Nucleus accumbens (tissue), 56 donors: ENCODE measurements at places on chromosomes 3 and 15.

GRCh38 chr3:118298133-118298532 lies 736.5 kb downstream of the IGSF11 start:
- no peak for DNase-seq

DNA sequence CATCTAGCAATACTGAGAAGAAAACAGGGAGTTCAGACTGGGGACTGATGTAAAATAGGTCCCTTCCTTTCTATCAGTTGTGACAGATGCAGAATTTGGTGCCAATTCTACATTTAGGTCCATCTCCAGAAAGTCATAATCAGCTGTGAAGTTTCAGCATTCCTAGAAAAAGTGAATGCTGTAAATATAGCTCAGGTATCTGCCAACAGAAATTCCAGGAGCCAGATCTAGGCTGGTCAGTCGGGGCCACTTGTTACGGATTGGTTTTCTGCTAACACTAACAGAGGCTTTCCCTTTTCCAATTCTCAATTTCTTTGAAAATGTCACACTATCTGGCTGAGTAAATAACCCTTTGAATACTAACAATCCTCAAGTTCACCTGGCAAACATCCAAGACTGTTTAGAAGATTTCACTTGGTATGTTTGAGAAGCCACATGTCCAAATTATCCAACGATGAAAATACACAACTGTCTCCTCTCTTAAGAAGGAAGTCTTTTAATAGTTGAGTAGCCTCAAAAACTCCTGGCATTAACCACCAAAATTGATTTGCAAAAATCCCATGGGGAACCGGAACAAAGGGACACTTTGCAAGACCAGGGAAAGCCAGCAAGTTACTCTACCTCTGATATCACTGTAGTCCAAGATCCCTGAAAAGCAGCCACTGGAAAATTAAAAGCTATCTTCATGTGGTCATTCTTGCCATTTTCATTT lies 222.3 kb downstream of the ZMAT3 start:
- DNase-seq = no peak

DNA sequence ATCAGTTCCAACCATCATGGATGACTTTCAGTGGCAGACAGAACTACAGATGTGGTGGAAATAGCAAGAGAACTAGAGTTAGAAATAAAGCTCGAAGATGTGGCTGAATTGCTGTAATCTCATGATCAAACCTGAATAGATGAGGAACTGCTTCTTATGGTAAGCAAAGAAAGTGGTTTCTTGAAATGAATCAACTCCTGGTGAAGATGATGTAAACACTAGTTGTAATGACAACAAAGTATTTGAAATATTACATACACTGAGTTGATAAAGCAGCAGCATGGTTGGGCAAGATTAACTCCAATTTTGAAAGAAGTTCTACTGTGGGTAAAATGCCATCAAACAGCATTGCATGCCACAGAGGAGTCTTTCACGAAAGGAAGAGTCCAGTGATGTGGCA lies 131.7 kb upstream of the FAM3D start:
- no peak for DNase-seq

GRCh38 chr15:69997813-69998212 lies 99.9 kb downstream of the TLE3 start:
- DNase-seq = peak; percentile 7

GRCh38 chr15:101325263-101326025 lies 30.4 kb upstream of the SNRPA1 start:
- no peak for DNase-seq

GRCh38 chr3:131421301-131421700 lies 39.7 kb downstream of the NUDT16 start:
- no peak for DNase-seq

DNA sequence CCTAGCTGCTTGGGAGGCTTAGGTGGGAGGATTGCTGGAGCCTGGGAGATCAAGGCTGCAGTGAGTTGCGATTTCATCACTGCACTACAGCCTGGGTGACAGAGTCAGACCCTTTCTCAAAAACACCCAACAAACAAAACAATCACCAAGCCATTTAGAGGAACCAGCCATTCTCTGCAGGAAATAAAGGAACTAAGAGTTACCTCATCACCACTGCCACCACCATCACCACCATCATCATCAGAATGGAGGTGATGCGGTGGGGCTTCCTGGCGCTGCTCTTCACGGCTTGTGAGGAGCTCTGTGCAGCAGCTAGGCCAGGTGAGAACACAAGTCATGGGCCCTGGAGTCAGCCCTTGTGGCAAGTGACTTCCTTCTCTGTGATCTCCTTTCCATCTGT lies 37.7 kb upstream of the KLHL25 start:
- DNase-seq = no peak

DNA sequence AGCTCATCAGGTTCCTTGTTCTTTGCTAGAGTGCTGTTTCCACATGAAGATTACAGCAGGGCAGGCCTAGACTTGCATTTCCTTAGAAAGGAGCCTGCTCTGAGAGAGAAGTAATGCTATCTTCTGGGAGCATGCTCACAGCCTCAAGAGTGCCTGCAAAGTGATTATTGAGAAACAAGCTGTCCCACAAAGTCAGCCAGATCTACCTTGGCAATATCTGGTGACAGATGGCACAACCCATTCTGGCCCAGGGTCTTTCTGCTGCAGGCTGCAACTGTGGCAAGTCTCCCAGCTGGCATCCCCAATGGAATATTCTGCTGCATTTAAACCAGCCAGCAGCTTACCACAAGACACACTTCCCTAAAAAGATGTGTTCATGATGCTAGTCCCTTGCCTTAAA lies 29.3 kb downstream of the MTMR10 start:
- DNase-seq = no peak

DNA sequence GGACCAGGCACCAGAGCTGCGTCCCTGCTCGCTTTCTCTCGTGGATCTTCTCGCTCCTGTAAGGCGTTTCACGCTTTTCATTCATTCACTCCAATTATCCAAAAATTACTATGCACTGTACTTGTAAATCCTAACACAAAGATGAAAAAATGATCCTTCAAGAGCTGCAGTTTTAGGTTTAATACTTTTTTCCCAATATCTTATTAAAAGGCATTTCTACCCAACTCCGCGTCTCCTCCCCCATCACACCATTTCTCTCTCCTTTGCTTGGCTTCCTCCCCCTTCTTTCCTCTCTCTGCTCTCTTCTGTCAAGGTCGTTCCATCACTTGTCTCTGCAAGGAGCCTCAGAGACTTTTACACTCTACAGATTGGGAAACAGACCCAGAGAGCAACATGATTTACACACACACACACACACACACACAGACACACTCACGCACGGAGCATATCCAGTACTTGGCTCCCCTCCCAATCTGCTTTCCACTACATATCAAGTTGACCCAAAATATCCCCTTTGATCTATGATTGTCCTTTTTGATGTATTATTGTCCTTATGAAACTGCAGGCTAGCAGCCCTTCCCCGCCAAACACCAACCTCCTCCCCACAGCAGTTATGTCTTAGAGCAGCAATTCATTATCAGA lies 479 bp upstream of the CLDN1 start:
- DNase-seq = no peak

- no peak for DNase-seq
Observed at GRCh38 chr3:185216607-185216958, 37.3 kb downstream of the EHHADH start.

DNA sequence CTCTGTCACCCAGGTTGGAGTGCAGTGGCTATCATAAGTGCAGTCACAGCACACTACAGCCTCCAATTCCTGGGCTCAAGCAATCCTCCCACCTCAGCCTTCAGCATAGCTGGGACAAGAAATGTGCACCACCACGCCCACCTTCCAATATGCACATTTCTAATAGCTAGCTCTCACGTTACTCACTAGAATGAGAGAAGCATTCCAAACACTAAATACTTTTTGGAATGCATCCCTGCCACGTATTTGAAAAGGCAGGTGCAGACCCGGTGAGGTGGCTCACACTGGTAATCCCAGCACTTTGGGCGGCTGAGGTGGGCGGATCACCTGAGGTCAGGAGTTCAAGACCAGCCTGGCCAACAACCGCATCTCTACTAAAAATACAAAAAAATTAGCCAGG lies 7.6 kb upstream of the TCF12 start:
- DNase-seq = no peak

DNA sequence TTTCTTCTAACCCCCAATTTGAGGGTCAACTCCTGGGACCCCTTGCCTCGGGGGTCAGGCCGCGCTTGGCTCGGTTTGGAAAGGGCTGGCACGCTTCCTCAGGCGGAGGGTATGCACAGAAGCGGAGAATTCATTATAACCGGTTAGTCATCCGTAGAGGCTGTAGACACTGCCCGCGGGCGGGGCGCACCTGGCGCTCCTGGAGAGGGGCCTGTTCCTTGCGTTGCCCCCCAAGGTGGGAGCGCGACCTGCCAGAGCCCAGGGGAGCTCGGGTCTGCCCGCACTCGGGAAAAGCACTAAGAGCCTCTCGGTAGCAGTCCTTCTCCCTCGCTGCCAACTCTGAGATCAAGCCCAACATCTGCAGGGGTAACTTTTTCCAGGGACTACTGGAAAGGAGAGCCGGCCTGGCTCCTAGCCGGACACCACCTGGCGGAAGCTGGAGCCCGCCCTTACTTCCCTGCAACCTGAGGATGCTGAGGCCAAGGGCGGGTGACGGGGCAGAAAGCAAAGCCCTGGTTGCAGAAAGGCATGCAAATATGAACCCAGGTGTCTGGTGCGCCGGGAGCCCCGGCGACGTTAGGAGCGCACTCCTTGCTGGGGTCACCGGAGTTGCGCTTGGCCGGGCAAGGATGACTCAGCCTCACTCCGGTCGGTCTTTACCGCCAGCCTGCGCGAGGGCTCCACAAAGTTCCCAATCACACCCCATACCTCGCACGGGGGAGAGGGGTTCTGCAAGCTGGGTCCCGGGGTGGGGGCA lies 1.5 kb upstream of the CACNA2D3 start:
- no peak for DNase-seq

GRCh38 chr3:151615464-151615863 lies 118.3 kb upstream of the AADACL2 start:
- no peak for DNase-seq

DNA sequence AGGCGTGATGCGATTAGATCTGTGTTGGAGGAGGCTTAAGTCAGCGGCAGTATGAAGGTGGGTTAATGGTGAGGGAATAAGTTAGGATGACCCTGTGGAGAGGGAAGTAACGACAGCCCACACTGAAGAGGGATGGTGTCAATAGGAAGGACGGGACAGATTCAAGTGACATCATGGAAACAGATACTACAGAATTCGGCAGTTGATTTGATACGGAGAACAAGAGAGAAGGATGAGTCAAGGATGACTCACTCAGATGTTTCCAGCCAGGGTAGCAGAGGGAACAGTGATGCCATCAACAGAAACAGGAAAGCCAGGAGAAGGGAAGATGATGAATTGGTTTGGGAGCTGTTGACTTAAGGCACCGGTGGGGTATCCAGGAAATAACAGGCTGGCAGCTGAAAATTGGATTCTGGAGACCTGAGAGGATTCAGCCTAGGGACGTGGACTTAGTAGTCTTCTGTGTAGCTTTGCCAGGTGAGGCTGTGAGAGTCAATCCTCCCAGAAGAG lies 38.0 kb downstream of the SHC4 start:
- DNase-seq = peak; percentile 10

GRCh38 chr3:131561511-131561910 lies 58.7 kb upstream of the MRPL3 start:
- DNase-seq = no peak

DNA sequence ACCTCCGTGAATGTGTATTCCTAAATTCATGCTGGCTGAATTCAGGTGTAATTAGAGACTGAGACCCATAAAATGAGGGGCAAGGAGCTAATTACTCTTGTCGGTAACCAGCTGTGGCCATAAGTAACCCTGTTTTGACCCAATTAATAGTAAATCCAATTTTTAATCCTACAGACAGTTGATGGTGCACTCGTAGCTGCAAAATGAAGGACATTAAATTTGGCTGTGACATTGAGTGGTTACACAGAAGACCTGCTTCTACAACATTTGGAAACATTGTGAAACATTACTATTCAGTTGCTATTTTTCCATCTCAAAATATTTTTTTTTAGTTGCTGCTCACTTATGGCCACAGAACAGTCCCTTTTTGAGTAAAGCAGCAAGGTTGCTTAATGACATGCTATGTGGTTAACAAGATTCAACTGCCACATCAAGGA lies 33.0 kb downstream of the MBNL1 start:
- DNase-seq = no peak

GRCh38 chr15:69909719-69910444 lies 187.8 kb downstream of the TLE3 start:
- DNase-seq = no peak

GRCh38 chr15:38048001-38048455 lies 113.6 kb downstream of the TMCO5A start:
- no peak for DNase-seq

- no peak for DNase-seq
Observed at GRCh38 chr3:190166948-190167347, 46.3 kb upstream of the P3H2 start.

DNA sequence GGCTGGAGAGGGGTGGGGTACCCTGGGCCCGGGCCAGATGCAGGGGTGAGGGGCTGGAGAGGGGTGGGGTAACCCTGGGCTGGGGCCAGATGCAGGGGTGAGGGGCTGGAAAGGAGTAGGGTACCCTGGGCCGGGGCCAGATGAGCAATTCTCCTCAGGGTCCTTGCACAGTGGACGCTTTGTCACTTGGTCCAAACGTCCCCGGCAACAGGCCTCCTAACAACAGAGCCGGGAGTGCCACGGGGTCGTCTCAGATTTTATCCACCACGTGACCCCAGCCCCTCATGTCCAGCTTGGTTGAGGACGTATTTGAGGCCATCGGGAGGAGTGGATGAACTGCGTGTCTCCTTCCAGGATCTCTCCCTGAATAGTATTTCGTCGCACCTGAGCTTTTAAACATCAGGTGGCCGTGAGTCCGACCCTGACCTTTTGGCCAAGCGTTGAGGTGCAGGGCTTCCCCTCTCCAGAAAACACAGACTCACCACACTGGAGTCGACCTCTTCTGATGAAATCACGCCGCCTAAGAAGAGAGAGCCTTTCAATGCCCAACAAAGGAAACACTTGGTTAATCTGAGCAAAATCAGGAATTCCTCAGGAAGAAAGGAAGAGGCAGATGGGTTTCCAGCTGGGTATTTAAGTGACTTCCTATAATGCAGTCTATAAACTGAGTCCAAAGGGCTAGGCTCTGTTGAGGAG lies 12.8 kb upstream of the LRRC15 start:
- DNase-seq = no peak

- DNase-seq = peak; percentile 65
Observed at GRCh38 chr3:125055331-125055912, 375 bp downstream of the HEG1 start.

DNA sequence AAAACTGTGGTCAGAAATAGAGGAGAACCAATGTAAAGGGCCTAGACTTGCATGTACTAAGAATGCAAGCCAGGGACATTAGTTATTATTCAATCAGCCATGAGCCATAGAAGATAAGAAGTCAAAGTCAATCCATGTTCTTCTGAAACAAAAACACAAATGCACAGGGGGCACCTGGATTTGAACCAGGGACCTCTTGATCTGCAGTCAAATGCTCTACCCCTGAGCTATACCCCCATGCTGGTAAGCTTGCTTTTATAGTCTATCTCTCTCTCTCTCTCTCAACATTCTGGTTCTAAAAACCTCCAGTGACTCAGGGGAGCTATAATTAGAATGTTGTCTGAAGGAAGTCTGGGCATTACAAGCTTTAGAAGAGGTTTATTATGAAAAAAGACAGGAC lies 85.6 kb upstream of the ACP3 start:
- DNase-seq = no peak
